GM13976 (cell line): ENCODE measurements at places on chromosomes 3 and 15.

GRCh38 chr15:81843226-81843625 lies 202.6 kb downstream of the MEX3B start:
- no peak for DNase-seq

DNA sequence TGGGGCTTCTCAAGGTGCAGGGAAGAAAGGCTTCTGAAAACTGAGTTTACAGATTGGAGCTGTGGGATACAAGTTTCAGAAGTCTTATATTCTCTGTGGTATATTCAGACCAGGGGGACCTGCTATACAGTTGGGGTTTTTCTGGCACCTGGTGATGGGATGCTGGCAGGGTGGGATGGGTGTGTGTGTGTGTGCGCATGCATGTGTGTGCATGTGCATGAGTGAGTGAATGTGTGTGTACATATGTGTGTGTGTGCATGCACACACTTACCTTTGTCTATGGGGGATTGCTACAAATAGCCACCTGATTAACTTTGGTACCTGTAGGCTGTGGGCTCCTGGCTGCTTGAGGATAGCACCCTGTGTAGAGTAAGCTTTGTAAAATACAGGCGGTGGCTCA lies 131.4 kb downstream of the PDCD6IP start:
- no peak for DNase-seq

DNA sequence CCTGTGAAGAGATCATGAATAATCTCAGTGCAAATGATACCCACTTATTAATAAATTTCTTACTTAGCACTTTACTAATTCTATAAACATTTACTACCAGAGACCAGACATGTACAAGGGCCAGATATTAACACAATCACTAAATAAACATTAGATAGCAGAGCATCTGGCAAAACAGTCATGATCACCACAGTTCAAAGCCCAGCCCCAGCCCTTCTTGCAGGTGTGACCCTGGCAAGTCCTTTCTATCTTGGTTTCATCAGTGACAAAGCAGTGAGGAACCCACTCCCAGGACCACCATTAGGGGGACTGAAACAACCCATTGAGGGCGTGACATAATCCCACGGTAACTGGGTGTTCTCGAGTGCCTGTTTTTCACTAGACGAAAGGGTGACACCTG lies 11.6 kb downstream of the ZXDC start:
- no peak for DNase-seq

DNA sequence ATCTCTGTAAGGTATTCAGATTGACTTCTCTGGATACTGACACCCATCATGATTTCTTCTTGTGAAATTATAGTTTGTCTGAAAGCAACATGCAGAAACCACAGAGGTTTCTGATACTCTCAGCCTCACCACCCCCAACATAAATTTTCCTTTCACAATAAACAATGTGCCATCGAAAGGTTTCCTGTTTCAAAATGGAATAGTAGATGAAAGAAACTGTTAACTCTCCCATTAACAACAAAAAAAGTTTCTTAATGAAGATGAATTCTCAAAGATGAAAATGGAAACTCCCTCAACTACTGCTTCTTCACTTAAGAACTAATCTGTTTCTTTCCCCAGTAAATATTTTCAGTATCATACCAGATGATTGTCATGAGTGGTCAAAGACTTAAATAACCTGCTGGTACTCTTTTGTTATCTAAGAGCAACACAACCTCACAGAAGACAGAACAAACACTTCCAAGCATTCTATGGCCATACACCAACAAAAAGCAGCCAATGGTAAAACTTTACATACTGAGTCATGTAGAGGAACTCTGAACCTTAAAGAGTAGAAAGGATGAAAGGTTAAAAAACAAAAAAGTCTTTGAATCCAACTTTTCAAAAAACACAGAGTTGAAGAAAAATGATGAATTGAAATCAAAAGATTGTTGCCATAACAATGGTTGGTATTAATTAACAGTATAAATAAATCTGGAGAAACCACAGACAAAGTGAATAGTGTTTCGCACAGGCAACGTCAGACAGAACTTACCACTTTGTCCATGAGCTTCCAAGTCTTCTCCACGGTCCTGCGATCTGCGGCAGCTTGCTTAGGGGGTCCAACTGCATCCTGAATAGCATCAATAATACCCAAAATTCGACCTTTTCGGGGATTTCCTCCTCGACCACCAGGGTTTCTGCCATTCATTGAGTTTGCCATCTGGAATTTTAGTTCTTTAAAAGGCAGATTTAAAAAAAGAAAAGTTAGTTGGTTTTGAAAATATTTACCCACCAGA lies 1.9 kb downstream of the CBLB start:
- peak; percentile 48 for DNase-seq

GRCh38 chr3:52769786-52770455 lies 819 bp downstream of the NEK4 start:
- DNase-seq, result no peak

GRCh38 chr15:63560741-63561448 lies 36.3 kb upstream of the FBXL22 start:
- peak; percentile 60 for DNase-seq

DNA sequence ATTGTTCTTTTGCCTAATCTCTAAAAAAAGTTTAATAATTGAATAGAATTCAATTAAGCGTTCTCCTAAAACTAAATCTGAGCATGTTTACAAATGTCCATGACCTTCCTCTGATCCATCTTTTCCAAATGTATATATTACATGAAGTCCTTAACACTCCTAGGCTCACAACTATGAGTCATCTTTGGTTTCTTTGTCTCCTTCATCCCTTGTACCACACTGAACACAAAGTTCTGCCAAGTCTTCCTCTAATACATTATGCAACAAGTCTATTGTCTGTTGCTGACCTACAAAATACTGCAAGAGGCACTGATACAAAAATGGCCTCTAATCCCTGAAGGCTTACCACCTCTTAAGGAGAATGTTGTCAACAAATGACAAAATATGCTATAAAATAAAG lies 550.2 kb downstream of the PYDC2 start:
- no peak for DNase-seq

DNA sequence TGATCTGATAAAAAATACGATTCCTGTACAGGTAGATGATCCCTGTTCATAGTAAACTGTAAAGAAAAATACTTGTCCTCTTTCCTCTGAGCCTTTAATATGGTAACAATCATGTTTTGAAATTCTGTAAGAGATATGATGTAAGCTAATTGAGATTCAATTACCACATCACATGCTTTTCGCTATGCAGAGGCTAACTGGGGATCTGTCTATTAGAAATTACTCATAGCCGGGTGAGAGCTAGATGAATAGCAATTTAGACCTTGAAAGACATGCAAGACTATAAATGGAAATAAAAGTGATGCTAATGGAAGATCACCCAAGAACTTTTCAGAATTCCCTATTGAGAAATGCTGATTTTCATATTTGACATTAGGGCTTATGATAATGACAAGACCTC lies 579.9 kb upstream of the ZNF717 start:
- DNase-seq, result no peak

GRCh38 chr15:66462627-66463026 lies 34.9 kb downstream of the SNAPC5 start:
- DNase-seq, result no peak

- DNase-seq, result no peak
Measured at GRCh38 chr15:49741712-49742111, 120.9 kb downstream of the DTWD1 start.

DNA sequence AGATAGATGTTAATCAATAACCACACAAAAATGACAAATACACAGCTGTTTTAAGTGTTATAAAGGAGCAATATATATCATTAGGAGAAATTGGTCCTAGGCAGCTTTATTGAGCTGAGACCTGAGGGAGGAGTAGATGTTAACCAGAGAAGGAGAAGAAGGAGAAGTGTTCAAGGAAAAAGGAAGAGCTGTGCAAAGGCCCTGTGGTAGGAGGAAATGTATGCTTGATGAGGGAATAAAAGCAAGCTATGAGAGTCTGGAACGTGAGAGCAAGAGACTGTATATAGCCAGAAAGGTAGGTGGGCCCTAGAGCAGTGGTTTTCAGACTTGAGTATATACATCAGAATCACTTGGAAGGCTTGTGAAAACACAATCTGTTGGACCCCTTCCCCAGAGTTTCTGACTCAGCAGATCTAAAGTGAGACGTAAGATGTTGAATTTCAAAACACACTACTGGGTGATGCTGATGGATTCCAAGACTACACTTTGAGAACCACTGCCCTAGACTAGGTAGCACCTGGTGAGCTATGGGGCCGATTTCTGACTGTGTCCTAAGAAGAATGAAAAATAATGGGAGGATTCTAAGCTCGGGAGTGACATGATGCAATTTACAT lies 342.3 kb upstream of the ADAMTS9 start:
- no peak for DNase-seq

GRCh38 chr3:32110233-32110760 lies 3.9 kb downstream of the GPD1L start:
- no peak for DNase-seq

- DNase-seq, result no peak
Measured at GRCh38 chr15:89041507-89041906, 46.7 kb upstream of the ABHD2 start.

DNA sequence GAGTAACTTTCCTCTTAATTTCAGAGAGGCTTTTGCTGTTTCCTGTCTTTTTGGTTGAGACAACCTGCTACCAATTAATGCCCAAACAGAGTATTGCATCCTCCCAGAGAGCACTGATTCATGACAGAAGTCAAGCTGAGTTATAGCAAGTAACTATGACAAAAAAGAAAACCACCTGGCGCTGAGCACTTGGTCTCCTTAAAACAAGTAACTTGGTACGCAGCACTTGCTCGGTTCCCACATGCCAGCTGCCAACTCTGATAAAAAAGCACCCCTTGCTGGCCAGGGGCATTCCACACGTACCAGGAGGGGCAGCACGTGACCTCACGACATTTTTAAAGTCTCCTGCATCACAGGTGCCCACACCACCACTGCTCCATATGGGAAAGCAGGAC lies 13.5 kb upstream of the MYO5C start:
- DNase-seq, result no peak

GRCh38 chr3:78506581-78507195 lies 1261.1 kb downstream of the ROBO1 start:
- DNase-seq, result no peak

GRCh38 chr3:43695863-43696262 lies 5.1 kb downstream of the ABHD5 start:
- no peak for DNase-seq

- DNase-seq, result no peak
Measured at GRCh38 chr3:10992017-10992942, at the start of gene SLC6A1. TSS of gene SLC6A1 (plus strand) at chr3:10992748. CDS start at chr3:11017212, 24,464 bp downstream.

GRCh38 chr3:123275691-123276090 lies 73.9 kb downstream of the SEC22A start:
- DNase-seq, result no peak

- DNase-seq, result no peak
Measured at GRCh38 chr3:39637807-39638206, 170.3 kb downstream of the MOBP start.

- DNase-seq, result no peak
Measured at GRCh38 chr3:33900809-33901505, 102.5 kb downstream of the PDCD6IP start.

DNA sequence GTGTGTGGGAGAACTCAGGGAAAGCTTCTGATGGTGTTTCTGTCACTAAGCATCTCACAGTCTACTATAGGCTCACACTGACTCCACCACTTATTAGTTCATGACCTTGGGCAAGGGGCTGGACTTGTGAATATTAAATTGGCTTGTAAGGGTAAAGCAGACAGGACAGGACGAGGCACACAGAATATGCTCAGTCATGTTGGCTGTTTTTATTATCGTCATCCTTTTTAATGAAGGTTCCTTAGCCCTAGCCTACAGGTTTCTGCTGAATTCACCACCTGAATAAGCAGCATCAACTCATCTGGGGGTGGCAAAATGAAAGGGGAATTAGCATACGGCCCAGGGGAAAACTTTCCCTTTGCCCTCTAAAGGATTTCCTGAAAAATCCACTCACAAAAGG lies 39.6 kb upstream of the LIPC start:
- no peak for DNase-seq

DNA sequence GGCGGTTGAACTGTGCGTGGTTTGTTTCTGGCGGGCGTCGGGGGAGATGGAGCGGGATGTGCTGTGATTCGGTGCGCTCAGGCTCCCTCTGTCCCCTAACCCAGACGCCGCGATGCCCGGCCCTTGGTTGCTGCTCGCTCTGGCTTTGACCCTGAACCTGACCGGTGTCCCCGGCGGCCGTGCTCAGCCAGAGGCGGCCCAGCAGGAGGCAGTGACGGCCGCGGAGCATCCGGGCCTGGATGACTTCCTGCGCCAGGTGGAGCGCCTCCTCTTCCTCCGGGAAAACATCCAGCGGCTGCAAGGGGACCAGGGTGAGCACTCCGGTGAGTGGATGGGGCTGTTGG lies 1.2 kb downstream of the TRH start:
- peak; percentile 32 for DNase-seq

GRCh38 chr3:106714400-106714799 lies 662.8 kb upstream of the CCDC54 start:
- DNase-seq, result no peak

DNA sequence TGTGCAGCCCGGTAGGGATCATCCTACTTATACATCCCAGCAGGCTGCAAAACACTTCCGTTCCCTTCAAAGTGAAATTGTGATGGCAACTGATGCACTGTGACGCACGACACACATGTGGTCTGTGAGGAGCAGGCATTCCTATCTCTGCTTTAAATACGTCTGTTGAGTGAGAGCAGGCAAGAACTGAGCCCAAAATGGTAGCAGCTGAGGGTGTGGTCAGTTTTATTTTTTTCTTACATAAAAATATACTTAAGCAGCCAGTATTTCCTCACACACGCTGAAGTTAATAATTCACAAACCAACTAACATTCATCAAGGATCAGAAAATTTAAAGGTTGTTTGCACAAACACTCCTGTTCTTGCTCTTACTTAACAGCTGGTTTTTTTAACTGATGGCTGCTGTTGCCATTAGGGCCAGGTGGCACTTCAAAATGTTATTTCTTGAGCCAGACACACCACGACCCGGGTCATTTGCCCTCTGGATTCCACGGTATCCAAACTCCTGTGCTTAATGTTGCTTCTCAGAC lies 23.9 kb downstream of the LRIG1 start:
- DNase-seq, result no peak

GRCh38 chr3:100163787-100164186 lies 49.5 kb upstream of the FILIP1L start:
- no peak for DNase-seq

DNA sequence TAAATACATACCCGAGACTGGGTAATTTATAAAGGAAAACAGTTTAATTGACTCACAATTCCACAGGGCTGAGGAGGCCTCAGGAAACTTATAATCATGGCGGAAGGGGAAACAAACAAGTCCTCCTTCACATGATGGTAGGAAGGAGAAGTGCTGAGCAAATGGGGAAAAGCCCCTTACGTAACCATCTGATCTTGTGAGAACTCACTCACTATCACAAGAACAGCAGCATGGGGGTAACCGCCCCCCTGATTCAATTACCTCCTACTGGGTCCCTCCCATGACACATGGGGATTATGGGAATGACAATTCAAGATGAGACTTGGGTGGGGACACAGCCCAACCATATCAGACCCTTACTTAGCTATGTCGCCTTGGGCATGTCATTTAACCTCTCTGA lies 27.7 kb downstream of the SCG3 start:
- no peak for DNase-seq

DNA sequence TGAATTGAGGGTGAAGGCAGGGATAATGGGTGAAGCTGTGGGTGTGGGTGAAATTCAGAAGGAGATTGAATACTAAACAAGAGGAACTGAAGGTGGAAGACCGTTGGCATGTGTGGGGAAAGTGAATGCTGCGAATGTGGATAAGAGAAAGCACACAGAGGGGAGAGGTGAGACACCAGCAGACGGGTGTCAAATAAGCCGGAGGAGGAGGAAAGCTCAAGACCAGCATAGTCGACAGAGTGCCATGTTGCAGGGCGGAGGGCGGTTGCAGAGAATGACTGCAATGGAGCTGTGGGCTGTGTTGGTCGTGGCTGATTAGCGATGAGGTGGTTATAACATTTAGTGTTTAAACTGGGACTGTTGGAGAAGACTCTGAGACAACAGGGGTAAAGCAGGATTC lies 16.4 kb upstream of the HCN4 start:
- DNase-seq, result no peak
